ENCODE measurements at places on chromosomes 11 and 22.

DNA sequence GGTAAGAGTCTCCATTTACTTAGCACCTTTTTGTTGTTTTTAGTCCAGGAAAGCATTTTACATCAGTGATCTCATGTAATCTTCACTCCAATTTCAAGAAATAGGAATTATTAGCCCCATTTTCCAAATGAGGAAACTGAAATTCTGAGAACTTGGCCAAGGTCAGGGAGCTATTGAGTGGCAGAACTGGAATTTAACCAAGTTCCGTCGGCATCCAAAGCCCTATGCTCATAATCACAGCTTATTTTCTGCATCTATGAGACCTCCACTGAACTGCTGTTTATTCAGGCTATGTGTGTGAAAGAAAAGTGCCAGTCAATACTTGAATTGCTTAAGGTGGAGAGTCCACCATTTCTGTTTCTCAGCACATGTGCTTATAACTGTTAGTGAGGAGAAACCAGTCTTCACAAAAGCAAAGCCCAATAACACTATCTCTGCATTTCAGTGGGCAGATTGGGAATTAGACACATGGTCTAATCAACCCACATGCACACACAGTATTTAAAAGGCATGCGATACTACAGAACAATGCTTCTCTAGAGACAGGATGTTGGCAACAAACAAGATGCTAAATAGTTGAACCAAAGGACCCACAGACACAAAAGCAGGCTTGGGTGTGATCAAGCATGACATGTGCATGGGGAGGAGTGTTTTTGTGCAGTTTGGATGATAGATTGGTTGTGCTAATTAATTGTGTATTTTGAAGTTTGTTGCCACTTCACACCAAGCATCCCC, 780.6 kb downstream of the OPCML start:
- DNase-seq: no peak

DNA sequence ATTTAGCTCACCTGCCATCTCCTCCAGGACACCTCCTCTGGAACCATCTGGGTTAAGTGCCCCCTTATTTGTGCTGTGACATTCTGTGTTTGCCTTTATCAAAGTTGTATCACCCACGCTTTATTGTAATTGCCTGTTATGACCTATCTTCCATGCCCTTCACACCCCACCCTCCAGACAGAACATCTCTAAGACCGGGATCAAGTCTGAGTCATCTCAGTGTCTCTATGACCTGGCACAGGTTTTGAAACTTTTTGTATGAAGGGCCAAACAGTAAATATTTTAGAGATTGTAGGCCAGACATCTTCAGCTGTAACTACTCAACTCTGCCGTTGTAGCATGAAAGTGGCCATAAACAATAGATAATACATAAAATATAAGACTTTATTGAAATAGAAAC, 161.8 kb downstream of the SPON1 start:
- DNase-seq: no peak

- DNase-seq: no peak
Observed at GRCh38 chr22:19678949-19679521, 35.3 kb upstream of the SEPTIN5 start.

GRCh38 chr11:8080674-8081590, at the start of gene TUB:
TUB (plus strand) TSS chr11:8081211; CDS start chr11:8081511, 300 bp downstream.
- no peak for DNase-seq

DNA sequence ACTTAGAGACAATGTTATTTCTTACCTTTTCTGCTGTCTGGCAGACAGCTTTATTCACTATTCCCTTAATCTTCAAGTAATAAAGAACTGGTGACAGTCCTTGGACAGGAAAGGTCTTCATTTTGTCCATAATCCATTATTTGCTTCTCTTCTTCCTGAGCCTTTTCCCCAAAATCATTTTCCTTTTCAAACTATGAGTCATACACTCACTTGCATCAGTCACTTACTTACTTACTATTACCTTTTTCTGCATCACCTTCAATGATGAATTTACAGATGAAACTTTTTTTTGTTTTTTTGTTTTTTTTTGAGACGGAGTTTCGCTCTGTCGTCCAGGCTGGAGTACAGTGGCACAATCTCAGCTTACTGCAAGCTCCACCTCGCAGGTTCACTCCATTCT, 9.5 kb downstream of the METTL15 start:
- no peak for DNase-seq

GRCh38 chr11:20015529-20016427, 144.5 kb downstream of the DBX1 start:
- no peak for DNase-seq

All from stimulated activated CD4-positive, alpha-beta T cell treated with anti-CD3 and anti-CD28 coated beads, Interleukin-4, amount 100 ng/mL, for 4 hours (primary cell).